NCI-H526 treated with DMSO at 0.1 percent for 48 hours (cell line): ENCODE measurements at places on chromosomes 12 and 14.

GRCh38 chr12:78958941-78959340, 94.4 kb downstream of the SYT1 start:
- DNase-seq, result peak; percentile 14

DNA sequence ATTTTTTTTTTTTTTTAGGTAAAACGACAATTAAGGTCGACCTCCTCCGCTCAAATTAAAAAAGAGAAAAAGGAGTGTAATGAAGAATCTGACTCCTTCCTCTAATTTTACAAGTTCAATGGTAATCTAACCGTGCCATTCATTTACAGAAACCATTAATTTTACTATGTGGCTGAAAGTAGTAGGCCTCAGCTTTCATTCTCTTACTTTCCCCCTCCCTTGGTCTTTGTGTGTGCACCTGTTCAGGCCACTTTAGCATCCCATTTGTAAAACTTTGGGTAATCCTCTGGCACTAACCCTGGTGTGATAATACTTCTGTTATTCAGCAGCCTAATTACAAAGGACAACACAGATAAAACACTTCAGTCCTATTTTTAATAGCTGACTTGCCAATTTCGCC, 128.1 kb downstream of the ASCL1 start:
- DNase-seq, result no peak

- DNase-seq, result no peak
Observed at GRCh38 chr12:94305130-94305957, 154.3 kb downstream of the CEP83 start.

DNA sequence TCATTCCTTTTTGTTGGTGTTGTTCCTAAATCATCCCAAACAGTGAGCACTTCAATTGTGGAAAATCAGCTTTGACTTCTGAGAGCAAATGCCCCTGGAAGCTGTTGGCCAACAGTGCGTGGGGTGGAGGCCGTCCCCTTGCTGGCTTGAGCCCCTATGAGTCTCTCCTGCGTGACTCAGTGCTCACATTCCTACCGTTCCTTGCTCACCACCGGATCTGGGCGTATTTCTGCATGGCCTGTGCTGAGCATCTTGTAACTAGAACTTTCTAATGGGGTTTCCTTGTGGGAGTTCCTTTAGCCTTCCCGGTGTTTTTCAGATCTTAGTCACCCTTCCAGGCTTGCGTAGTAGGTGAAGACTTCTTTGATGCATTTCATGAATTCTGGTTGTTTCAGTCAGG, 14.7 kb downstream of the SERPINA1 start:
- DNase-seq, result no peak

DNA sequence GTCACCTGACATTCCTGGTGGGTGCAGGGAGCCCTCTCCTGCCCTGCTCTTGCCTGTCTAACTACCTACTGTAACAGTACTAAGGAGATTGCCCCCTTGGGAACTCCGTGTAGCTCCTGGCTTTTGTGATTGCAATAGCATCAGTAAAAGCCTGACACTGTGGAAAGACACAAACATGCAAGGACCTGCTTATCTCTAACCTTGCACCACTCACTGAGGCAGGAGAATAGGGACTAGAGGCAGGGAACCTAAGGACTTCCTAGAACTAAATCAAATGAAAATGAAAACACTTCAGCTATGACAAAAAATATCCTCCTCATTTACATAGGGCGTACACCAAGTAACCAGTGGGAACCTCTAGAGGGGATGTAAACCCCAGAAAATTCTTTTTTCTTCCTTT, 28.5 kb downstream of the TUBA1A start:
- DNase-seq, result peak; percentile 34

GRCh38 chr12:117695956-117696355, 272.8 kb downstream of the KSR2 start:
- DNase-seq, result no peak

- no peak for DNase-seq
Observed at GRCh38 chr14:67908052-67908754, 88.6 kb downstream of the RAD51B start.

DNA sequence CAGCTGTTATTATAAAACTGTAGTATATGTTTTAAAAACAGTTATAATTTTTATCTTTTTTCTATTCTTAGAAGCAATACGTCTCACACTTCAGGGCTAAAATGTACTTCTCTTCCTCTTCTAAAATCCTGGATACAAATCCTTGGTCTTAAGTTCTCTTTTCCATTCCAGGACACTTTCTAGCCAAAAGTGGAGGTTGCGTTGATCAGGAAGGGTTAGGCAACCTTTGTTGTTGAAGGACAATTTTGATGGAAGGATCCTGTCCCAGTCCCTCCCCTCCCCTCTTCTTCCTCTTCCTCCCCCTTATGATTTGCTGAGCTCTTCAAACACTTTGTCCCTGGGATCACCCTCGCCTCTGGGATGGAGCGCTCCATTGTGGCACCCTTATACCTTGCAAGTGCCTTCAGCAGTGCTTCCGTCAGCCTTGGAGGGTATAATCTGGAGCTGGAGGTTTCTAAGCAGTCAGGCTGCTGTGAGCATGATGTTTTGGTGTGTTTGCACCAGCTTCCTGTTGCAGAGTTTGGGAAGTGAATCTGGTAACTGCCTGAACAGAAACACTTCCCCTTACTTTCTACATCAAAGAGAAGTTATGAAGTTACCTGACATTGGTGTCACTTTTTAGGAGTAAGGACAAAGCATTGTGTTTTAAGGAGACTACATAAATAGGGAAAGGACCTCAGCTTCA, 87.4 kb upstream of the SLC38A2 start:
- no peak for DNase-seq

DNA sequence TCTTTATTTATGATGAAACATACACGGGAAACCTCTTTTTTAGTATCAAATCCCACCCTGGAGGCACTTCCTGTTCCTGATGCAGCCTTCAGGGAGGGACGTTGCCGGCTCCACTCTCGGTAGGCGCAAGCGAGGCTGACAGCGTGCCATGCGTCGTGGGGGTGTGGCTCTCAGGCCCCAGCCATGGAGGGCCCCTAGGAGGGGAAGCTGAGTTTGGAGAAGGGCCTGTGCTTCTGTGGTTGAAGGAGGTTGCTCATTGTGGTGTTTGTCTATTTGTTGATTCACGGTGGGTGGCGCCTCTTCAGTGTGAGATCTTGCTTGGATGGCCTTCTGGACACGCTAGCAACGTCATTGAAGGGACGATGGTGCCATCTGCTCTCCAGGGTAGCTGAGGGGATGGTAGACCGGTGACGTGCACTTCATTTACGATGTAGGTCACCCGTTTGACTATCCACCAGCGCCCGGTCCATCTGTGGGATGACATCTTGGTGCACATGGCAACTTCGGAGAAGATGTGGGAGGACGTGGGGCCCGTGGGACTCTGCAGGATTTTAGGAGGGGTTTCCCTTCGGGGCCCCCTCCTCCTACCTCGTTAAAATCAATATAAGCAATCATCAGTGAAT, 126.3 kb upstream of the RTL1 start:
- no peak for DNase-seq

GRCh38 chr12:108777156-108777555, 45.8 kb upstream of the CORO1C start:
- no peak for DNase-seq

- no peak for DNase-seq
Observed at GRCh38 chr14:65077318-65077717, 25.0 kb downstream of the MAX start.

DNA sequence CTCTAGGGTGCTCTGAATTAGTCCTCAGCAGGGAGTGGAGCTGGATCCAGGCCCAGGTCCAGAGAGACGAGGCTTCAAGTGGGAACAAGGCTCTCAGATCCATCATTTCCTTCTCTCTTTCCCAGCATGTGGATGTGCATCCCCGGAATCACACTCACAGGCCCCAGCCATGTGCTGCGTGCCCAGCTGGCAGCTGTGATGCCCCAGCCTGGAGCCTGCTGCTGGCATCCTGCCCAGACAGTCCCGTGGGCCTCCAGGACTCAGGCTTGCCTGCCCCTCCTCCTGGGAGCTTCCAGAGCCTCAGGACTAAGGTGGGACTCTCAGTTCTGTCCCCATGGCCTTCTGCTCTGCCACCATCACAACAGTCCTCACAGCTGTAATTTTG, 6.2 kb upstream of the KRT84 start:
- DNase-seq, result no peak

DNA sequence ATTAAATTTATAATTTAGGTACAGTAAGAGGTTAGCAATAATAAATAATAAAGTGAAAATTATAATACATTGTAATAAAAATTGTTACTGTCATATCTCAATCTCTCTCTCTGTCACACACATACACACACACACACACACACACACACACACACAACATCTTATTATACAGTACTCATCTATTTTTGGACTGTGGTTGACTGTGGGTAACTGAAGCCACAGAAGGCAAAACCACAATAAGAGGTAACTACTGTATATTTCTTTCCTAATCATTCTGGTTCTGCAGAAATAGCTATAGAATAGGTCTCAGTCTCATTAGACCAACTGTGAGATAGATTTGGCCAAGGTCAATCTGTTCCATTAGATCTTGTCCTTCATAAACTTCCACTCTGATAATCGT, 33.1 kb upstream of the PTPRO start:
- no peak for DNase-seq

- no peak for DNase-seq
Observed at GRCh38 chr12:71393625-71394024, 46.0 kb upstream of the LGR5 start.

GRCh38 chr12:24475337-24475736, 473.6 kb downstream of the BCAT1 start:
- no peak for DNase-seq

DNA sequence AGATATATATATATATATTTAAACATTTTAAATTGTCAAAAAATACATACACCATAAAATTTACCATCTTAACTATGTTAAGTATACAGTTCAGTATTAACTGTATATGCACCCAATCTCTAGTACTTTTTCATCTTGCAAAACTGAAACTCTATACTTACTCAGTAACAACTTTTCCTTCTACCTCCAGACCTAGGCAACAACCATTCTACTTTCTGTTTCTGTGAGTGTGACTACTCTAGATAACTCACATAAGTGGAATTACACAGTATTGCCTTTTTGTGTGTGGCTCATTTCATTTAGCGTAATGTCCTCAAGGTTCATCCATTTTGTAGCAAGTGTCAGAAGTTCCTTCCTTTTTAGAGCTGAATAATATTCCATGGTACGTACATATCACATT, 8.2 kb downstream of the FAM234B start:
- no peak for DNase-seq

DNA sequence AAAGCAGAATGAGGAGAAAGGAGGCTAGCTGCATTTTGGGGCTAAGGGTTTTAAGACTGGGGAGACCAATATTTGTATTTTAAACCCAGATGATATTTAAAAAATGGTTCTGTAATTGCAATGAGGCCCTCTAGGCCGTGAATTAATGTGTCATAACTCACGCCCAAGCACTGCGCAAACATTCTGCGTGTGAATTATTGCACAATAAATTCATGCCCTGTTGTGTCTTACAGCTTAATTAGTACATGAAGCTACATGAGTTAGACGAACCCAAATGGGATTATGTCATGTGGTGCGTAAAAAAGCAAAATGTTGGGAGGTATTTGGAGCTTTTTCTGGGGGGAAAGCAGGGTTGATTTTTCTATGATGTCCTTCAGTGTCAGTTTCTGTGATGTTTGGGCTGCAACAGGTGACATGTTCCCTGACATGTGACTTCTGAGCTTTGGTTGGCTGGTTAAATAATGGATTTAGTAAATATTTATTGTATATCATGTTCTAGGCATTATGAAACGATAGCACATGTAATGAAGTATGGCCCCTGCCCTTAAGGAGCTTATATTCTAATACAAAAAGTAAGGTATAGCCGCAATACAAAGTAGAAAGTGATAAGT, 30.4 kb upstream of the CISTR start:
- DNase-seq, result no peak

GRCh38 chr12:109178532-109178931, 62.1 kb downstream of the ACACB start:
- no peak for DNase-seq

- DNase-seq, result no peak
Observed at GRCh38 chr12:45349916-45350315, 134.0 kb downstream of the ANO6 start.

- DNase-seq, result no peak
Observed at GRCh38 chr14:99224116-99224910, 47.7 kb downstream of the BCL11B start.

- DNase-seq, result no peak
Observed at GRCh38 chr12:39277416-39277815, 165.5 kb downstream of the KIF21A start.

GRCh38 chr14:37573356-37573755, 21.7 kb downstream of the FOXA1 start:
- no peak for DNase-seq
